ENCODE measurements at places on chromosomes 12 and 14.

GRCh38 chr12:94875525-94875924, 128.0 kb downstream of the NDUFA12 start:
- no peak for DNase-seq

- peak; percentile 63 for DNase-seq
Measured at GRCh38 chr14:99579903-99580571, 24.0 kb downstream of the CCDC85C start.

DNA sequence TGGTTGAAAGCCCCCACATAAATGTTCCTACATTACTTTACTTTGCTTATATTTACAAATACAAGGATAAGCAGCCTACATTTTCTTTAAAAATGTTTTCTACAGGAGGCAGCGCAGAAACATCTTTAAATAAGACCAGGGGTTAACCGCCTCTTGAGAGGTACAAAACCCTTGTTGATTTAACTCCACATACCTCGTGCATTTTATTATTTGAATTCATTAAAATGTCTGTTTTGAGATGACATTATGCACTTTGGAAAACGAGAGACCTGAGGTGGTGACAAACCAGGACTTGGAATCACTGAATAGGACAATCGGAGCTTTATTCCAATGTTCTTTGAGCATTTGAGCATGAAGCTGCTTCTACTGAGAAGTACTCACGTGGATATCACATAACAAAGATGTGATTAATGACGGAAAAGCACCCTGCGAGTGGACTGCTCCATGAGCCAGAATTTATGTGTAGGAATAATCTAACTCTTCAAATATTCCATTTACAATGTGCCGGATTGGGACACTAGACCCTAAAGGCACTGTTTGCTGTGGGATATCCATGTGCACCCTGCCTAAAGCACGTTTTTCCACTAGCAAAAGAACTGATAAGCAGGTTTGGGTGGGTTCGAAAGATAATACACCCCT, 746 bp upstream of the DUSP16 start:
- DNase-seq = no peak

DNA sequence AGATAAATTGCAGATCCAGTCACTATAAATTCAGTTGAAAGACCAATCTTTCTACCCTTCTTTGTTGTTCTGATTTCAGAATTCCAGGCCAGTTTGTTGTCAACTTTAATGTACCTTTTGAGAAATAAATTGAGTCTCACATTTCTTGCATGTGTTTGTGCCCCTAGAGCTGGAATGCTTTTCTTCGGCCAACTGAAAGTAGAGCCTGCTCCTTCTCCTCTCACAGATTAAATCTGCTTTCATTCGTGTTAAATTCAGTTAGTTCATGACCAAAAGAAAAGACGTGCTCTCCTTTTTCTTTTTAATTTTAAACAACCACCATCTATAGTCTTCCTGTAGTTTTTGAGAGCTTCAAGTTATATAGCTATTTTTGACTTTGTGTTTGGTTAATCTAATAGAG, 22.9 kb downstream of the SOCS2 start:
- DNase-seq = peak; percentile 17

DNA sequence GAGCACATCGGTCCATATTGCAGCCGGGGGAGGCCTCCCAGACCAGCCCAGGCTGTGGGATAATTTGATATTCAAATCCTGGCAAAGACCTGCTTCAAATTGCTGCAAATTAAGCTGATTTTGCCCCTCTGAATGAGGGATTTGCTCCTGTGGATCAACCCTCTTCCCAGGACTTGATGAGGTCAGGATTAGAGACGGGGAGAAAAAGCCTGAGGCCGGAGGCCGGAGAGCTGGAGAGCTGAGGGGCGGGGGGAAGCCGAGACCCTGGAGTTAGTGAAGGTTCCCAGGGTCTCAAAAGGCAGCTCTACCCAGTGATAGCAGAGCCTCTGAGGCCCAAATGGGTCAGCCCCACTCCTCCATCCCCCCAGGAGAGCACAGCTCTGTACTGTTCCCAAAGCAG, 17.5 kb upstream of the VSX2 start:
- no peak for DNase-seq

DNA sequence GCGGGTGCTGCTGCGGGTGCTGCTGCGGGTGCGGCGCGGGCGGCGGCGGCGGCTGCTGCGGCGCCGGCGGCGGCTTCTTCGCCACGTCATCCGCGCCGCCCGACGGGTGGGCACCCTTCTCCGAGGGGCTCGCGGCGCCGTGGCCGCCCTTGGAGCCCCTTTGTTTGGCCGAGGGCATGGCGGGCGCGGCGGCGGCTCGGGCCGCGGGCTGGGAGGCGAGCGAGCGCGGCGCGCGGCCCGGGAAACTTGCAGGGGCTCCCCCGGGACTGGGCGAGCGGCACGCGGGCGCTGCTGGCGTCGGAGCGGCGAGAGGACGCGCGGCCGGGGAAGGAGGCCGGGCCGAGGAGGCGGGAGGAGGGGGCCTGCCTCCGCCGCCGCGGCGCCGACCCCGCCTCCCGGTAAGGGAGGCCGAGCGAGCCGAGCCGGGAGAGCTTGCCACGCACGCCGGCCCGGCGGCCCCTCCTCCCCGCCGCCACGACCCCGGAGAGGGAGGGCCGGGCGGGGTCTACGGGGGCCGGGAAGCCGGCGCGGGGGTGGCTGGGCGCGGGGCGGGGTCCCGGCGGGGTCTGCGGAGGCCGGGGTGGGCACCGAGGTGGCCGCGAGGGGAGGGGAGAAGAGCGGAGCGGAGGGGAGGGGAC, at the start of gene CKAP4:
TSS of gene CKAP4 (minus strand) at position 347 of the 638 bp plus-strand sequence. CDS start at position 178, 169 bp downstream.
- DNase-seq = peak; percentile 56

- no peak for DNase-seq
Measured at GRCh38 chr12:55067701-55068100, 47.9 kb downstream of the NEUROD4 start.

GRCh38 chr12:120223458-120224303, 22.8 kb upstream of the RPLP0 start:
- no peak for DNase-seq

DNA sequence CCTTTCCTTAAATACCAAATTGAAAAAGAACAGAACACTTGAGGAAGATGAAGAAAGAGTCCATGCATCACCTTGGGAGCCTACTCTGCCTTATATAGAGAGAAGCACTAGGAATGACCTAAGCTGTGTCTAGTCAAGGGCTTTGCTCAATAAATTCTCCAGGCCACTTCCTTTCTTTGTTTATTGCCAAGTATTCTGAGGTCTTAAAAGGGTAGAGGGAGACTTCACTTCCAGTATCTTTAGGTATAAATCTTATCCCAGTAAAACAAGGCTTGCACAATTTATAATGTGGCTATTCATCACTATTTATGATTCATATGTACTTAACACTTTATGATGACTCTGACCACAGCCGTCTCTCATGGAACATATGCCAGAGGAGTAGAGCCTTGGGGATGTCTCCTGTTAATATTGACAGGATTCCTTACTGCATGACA, 85.1 kb upstream of the ARHGAP5 start:
- DNase-seq = no peak

- DNase-seq = no peak
Measured at GRCh38 chr12:57741844-57742738, 2.7 kb upstream of the TSPAN31 start.

DNA sequence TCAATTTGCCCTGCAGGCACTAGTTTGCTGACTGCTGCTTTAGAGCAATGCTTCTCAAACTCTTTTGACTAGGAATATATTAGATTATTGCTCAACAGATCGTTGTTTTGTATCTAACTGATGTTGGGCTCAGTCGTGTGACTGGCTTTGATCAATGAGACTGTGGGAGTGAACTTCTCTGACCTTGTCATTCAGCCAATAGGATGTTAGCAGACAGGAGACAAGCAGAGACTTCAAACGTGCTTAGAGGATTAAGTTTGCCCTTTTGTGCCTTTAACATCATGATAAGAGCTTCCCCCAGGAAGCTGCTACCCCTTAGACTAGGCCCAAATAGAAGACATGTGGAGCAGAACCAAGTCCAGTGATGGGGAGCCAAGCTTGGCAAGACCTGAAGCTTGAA, 76.7 kb upstream of the ELK3 start:
- DNase-seq = no peak

GRCh38 chr14:29553427-29553826, 374.2 kb downstream of the PRKD1 start:
- DNase-seq = no peak

GRCh38 chr14:104712881-104713734, 10.9 kb upstream of the ADSS1 start:
- no peak for DNase-seq

DNA sequence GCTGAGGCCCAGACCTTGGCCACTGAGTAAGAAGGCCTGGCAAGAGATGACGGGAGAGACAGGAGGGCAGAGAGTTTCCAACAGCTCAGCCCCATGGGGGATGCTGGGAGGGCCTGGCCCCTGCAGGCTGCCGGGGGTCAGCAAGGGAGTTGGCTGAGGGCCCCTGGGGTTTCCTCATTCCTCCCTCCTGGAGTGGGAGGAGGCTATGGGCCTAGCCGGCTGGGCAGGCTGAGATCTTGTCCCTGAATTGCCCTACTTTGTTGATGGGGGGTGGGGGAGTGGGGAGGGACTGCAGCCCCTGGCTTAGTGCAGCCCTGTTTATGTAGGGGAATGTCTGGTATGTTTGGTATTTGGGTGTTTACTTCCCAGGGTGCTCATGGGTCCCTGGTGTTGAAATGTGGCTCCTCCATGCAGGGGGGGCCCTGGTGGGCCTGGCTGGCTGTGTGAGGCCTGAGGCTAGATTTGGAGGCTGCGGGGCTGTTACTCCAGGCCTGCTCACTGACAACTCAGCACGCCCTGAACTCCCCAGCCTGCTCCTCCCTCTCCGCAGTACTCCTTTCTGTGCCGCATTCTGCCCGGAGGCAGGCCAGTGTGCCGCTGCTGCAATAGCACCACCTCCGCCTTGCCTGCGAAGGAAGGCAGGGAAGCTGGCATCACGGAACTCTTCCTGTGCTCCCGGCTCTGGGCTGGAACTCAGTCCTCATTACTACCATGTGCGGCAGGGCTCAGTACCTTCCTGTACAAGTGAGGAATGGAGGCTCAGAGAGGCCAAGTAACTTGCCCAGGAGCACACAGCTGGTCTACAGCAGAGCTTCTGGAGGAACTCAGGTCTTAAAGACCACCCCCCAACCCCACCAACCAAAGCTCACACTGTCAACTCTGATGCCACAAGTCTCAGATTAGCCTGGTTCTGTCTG, 25.3 kb downstream of the JDP2 start:
- DNase-seq = peak; percentile 77

DNA sequence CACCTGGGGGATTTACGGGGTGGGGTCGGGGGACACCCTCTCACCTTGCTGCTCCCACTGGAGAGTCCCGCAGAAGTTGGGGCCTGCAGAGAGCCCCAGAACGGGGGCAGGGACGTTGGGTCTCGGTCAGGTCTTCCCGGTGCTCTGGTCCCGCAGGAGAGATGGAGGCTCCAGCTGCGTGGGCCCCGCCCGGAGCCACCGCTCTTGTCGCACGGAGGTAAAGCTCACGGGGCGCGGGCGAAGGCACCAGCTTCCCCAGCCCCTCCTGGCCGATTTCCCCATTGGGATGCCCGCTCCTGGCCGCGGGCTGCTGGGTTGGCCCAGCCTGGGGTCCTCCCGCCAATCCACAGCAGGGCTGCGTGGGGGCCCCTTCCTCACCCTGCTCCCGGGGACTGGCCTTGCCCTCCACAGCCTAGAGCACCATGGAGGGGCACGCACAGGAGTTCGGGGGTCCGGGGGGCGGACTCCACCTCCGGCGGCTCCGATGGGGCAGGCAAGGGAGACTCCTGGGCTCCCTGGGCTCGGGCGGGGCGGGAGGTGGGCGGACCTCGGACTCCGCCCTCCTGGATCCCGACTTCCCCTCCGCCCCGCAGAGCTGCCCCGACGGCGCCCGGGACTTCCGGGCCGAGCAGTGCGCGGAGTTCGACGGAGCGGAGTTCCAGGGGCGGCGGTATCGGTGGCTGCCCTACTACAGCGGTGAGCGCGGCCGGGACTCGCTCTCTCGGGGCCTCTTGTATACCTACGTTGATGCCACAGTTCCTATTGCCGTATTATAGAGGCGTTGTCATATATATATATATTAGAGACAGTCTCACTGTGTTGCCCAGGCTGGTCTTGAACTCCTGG, 8.4 kb downstream of the PAPLN start:
- DNase-seq = peak; percentile 66

DNA sequence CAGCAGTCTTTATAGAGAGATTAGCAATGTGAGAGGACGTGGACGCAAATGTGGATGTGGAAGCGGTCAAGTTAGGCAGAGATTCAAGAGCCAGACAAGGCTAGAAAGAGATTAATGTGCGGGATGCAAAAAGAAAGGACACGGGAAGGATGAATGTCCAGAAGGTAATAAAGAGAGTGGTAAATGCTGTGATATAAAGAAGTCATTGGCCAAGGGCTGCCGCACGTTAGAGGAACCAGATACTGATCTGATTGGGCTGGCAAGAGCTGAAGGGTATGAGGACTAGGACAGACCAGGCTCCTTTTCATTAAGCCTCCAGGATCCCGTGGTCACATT, 59.5 kb downstream of the DHRS2 start:
- DNase-seq = no peak

DNA sequence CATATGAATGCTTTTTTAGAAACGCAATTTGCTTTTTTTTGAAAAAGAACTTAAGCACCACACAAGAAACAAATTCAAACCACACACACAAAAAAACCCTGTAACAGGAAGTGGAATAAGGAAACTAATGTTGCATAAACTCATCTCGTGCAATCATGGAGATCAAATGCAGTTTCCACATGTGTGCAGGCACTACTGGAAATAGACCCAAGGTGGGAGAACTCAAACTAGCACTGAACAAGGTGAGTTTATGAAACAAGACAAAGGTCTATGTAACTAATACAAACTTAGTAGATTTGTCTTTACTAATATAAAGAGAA, 17.5 kb downstream of the NIN start:
- no peak for DNase-seq

GRCh38 chr12:49867570-49868341, 24.9 kb upstream of the BCDIN3D start:
- no peak for DNase-seq

GRCh38 chr14:92890830-92891588, 31.9 kb upstream of the CHGA start:
- no peak for DNase-seq

DNA sequence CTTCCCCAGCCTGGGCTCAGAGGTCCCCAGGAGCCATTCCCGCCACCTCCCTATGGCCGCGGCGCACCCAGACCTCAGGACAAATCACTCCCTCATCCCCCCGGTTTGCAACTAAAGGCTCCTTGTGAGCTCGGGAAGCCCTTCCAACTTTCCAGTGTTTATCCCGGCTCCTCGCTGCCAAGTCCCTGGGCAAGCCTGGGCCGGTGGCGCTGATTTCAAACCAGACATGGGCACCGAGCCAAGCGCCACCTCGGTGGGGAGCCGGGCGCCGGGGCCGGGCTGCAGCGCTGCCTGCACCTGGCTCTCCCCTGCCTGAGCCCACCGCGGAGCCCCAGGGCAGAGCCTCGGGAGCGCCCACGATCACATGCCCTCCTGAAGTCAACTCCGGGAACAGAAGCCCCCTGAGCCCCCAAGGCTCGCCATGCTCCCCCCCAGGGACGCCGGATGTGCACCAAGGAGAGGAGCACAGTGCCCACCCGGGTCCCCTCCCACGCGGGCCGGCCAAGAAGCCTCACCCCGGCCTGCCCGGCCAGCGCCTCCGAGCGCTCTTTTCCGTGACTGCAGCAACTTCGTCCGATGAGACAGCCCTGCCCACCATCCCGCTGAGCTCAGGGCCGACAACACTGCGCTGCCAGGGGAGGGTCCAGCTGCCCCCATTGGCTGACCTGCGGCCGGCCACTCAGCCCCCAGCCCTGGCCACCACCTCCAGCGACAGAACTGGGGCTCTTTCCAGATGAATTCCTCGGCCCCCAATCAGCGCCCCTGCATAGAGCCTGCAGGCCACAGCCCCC, 50.0 kb downstream of the NCOR2 start:
- peak; percentile 73 for DNase-seq

GRCh38 chr12:129660946-129661345, 242.9 kb downstream of the TMEM132D start:
- no peak for DNase-seq

- no peak for DNase-seq
Measured at GRCh38 chr14:27387463-27387862, 789.6 kb upstream of the NOVA1 start.
